ENCODE measurements at places on chromosomes 13 and 19.

- DNase-seq = no peak
Measured at GRCh38 chr13:97498419-97498818, 64.5 kb downstream of the RAP2A start.

GRCh38 chr13:79604752-79605151, 123.8 kb downstream of the NDFIP2 start:
- no peak for DNase-seq

DNA sequence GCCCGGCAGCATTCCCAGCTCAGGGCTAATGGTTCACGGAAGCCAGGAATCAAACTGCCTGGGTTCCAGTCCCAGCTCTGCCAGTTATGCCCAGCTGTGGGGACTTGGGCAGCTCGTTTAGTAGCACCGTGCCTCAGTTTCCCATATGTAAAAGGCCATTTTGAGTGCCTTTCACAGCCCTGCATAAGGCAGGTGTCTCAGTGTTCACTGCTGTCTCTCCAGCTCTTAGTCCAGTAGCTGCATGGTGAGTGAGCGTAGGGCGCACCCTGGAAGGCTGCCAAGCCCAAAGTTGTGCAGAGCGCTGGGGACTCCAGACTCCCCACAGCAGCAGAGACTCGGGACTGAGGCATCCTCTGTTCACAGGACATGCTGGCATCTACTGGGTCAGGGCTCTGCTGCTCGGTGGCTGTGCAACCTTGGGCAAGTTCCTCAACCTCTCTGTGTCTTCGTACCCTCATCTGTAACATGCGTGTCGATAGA, 5.5 kb downstream of the RPL28 start:
- no peak for DNase-seq

DNA sequence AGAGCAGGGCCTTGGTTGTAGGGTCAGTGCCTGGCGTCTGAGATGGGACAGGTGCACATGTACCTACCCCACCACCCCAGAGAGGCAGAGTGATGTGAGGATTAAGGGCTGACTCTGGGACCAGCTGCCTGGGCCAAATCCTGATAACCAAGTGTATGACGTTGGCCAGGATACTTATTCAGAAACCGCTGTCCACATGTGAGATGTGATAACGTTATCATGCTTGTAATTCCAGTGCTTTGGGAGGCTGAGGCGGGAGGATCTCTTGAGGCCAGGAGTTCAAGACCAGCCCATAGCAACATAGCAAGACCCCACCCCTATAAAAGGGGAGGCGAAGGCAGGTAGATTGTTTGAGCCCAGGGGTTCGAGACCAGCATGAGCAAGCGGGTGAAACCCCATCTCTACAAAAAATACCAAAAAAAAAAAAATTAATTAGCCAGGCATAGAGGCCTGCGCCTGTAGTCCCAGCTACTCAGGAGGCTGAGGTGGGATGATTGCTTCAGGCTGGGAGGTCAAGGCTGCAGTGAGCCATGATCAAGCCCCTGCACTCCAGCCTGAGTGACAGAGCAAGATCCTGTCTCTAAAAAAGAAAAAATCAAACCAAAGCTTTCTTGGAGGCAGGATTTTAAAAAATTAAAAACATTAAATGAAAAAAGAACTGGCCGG, 10.0 kb downstream of the ADGRE5 start:
- DNase-seq = no peak

DNA sequence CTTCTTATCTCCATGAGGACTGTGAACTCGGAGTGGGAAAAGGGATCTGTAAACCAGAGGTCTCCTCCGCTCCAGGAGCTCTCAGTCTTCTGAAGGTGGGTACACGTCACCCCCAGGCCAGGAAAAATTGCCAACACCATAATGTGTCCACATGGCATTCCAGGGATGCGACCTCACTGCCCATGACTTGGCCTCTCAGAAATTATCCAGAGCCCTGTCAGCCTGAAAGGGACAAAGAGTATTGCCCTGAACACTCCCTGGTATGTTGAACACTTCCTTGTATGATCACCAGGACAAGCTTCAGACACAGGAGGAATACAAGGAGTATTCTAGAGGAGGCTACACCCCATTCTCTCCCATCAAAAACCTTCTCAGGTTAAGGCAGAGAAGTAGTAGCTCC, 81.0 kb upstream of the SLC7A1 start:
- no peak for DNase-seq

- DNase-seq = no peak
Measured at GRCh38 chr13:101267656-101268055, 148.7 kb downstream of the NALCN start.
